ENCODE measurements at places on chromosomes 7 and 10. TPM values are rescaled to one million over a fixed set of nuclear protein-coding genes. Genes with fewer than 3 reads are reported as not detected.

DNA sequence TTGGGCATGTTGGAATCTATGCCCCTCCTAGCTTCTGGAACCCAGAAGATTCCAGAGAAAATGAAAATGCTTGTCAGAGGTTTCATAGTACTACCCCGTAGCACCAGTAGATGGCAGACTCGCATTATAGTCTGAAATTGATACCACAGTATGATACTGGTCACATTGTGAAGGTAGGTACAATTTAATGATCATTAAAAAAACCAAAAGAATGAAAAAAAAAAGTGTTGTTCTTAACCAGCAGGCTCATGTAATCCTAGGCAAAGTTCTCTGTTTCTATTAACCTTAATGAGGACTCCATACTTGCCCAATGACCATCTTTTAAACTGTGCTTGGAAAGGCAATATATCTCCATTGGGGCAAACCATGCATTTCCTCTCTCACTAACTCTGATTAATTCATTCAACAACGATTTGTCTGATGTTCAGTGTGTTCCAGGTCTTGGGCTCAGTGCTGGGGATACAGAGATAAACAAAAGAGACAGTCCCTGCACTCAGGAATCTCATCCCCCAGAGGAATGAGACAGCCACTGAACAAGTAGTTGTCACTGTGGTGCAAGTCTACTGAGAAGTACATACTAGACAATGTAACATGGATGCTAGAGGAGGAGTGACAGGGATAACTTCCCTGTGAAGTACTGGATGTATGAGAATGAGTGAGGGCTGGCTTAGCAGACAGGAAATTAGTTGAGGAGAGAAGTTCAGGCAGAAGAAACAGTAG lies 223.5 kb upstream of the PHYHIPL start:
- DNase-seq, result no peak

PLPP4 gene
- total RNA-seq, result not detected

SHTN1 gene
- 0.38 TPM for total RNA-seq

UBTD1 gene
- total RNA-seq, result 2.6 TPM

DNA sequence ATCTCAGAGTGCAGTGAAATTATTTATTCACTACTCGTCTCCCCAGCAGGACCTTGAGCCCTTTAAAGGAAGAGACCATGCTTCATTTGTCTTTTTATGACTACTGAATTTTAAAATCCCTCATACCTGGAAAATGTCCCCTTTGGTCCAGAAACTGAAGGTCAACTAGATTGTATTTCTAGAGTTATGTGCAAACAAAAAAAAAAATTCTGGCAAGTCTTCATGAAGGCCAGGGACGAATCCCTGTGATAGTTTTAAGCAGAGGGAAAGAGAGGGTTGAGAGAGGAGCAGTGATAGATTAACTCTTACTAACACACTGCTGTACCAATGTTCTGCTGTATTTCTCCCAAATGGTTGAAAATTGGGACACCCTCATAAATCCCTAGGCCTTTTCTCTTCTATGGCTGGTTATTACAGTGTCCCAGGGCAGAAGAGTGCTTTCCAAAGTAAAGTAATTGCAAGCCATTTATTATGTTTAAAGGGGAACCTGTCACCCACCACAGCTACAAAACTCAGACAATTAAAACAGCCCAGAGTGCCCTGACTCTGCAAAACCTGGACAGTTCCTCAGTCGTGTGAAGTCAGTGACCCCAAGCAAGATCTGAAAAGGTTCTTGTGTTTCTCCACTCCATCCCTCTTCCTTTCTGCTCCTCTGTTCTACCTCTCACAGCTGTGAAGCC lies 182.8 kb upstream of the AOAH start:
- DNase-seq, result no peak
